Stromal cell of bone marrow (primary cell): ENCODE measurements at places on chromosomes 2 and 18.

- DNase-seq: no peak
Observed at GRCh38 chr2:173524256-173524955, 169.7 kb downstream of the CDCA7 start.

GRCh38 chr18:51137891-51138290 is 59.6 kb downstream of the MEX3C start:
- no peak for DNase-seq

- no peak for DNase-seq
Observed at GRCh38 chr18:57287766-57288165, 64.6 kb upstream of the ST8SIA3 start.

GRCh38 chr2:142843731-142844130 is 33.7 kb upstream of the KYNU start:
- DNase-seq: no peak

DNA sequence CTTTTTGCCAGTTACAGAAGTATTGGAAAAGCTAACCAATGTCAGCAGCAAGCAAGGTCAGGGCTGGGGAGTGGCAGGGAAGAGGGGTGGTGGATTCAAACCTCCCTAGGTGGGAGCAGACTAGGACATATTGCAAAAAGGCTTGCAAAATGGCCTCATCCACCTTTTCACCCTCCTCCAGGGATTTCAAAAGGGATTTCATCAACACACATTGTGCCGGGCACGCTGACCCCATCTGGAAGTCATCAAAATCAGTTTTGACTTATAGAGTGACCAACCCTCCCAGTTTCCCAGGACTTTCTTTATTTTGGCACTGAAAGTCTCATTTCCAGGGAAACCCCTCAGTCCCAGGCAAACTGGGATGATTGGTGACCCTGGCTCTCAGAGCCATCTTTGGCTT is 94.7 kb downstream of the BIN1 start:
- DNase-seq: peak; percentile 51

- DNase-seq: peak; percentile 53
Observed at GRCh38 chr2:219253753-219254589, at the start of gene TUBA4A. TSS of gene TUBA4A (minus strand) at chr2:219253918. CDS start at chr2:219253858, 60 bp downstream.

DNA sequence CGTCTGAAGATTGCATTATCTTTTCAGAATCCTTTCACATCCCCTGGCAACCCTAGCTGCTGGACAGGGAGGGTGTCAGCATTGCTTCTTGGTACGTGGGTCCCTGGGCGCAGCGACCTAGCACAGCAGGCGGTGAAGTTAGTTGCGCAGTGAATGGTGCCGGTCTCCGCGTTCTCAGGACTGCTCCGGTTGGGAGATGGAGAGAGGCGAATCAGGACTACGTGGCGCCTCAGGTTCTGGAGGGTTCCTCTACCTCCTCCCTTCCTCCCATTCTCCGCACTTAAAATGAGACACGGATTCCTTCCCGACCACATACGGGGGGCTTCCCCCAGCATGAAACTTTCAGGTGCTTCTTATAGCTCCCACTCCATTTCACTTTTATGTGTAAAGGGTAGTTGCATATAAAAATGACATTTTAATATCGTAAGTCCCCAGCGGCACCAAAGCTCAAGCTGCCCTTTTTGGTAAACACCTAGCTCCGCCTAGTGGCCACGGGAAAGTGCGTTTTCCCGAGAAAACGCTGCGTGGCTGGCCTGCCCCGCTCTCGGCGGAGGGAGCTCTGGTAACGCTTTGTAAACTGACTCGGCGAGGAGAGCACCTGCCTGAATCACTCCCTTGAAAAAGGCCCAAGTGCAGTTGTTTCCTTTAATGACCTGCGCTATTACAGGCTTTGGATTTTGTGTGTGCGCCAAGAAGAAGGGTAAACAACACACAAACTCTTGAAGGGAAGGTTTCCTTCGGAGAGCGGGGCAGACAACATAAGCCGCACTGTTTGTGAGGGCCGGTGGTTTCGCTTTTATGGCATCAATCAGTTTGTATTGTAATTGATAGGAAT is 32.9 kb upstream of the INHBB start:
- DNase-seq: peak; percentile 66

DNA sequence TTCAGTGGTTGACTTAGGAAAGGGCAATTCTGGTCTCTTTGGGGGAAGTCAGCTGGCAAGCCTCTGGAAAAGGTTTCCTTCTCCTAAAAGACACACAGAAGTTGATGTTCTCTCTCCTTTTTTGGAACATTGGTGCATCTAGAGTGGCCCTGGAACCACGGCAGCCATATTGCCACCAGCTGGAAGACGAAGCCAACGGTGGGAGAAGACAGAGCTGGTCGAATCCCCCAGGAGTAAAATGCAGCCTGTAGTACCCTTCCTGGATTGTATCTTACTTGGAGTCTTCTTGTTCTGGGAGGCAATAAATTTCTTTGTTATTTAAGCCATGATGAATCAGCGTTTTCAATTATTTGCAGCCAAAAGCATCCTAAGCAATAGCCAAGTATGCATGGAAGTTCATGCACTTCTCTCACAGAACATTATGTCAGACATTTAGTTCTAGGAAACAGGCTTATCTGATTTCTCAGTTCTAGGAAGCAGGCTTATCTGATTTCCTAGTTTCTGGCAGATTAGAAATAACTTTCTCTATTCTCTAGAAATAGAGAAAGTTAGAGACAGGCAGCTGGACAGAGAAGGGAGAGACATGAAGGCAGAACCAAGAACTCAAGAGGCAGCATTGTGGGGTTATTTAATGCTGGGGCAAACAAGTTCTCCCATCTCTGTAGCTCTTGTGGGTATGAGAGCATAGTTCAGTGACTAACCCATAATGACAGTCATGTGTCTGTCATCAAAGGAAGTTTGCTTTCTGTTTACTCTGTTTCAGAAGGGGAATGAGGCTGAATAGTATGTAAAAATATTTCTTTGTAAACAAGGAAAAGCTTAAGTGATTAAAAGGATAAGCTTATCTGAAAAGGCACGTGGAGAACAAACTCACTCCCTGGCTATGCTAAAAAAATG is 40.5 kb upstream of the NABP1 start:
- DNase-seq: peak; percentile 35

DNA sequence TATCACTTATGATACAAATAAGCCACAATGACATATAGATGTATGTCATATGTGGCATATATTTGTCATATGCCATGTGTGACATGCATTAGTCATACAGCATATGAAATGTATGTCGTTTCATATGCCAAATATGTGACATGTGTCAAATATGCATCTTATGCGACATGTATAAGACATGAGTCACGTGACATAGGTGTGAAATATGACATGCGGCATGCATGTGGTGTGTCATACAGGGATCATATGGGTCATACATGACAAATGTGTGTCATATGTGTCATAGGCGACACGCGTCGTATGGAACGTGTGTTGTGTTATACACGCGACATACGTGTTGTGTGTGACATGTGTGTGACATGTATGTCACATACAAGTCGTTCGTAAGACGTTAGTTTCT is 2154.0 kb upstream of the PIK3C3 start:
- DNase-seq: no peak

- DNase-seq: no peak
Observed at GRCh38 chr2:199806179-199806578, 44.8 kb downstream of the FTCDNL1 start.

GRCh38 chr18:69257861-69258458 is 142.7 kb upstream of the DOK6 start:
- DNase-seq: peak; percentile 53

DNA sequence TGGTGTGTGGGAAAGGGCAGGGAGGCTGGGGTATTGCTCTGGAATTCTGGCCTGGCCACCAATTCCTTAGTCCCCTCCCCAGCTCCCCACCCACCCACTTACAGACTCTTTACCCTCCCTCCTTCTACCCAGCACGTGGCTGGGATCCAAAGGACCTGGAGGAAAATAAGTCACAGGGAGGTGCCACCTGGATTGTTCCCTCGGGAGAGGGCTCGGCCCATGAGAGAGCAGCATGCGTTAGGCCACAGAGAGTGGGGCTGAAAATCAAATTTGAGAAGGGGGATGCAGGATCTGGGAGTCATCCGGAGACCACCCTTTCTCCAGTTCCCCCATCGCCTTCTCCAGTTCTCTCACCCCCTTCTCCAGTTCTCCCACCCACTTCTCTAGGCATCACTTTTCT is 3.0 kb downstream of the ASPRV1 start:
- DNase-seq: no peak

DNA sequence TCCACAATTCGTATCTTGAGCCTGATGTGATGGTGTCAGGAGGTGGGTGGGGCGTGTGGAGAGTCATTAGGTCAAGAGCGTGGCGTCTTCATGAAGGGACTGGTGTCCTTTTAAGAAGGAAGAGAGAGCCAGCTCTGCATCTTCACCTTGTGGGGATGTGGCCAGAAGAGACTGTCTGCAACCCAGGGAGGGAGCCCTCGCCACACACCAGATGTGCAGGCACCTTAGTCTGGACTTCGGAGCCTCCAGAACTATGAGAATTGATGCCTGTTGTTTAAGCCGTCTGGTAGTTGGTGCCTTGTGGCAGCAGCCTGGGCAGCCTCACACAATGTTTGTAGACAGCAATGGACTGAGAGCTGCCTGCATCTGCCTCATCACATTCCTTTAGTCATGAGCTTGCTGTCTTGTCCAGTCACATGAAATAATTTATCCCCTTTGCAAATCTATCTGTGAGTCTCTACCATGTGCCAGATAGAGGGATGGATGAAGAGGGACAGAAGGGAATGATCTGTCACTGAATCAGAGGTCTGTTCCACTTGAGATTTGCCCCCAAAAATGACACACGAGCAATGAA is 61.0 kb downstream of the MYT1L start:
- DNase-seq: no peak

GRCh38 chr2:10431797-10432196 is 16.3 kb downstream of the ODC1 start:
- DNase-seq: no peak

GRCh38 chr2:235433860-235434259 is 60.0 kb upstream of the AGAP1 start:
- peak; percentile 40 for DNase-seq

DNA sequence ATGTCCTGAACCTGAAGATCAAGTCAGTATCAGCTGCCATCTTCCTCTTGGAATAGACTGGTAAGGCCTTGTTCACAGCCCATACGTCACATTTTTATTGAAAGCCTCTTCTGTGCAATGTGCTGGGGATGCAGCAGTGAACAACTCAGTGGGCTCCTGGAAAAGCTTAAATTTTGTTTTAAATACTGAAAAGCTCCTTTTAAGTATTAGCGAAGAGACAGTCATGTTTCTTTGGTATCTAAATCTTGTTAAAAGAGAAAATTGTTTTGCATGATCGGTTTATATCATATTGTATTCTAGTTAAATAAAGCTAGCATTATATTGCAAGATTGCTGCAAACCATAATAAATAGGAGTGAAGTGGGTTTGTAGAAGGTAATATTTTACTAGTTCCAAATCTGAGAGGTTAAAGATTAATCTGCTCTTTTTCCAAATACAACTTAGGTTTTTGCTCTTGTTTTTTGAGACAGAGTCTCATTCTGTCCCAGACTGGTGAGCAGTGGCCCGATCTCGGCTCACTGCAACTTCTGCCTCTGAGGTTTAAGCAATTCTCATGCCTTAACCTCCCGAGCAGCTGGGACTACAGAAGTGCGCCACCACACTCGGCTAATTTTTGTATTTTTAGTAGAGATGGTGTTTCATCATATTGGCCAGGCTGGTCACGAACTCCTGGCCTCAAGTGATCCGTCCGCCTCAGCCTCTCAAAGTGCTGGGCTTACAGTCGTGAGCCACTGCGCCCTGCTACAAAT is 1.6 kb upstream of the RMDN2 start:
- no peak for DNase-seq

GRCh38 chr18:77006305-77007175 is 126.0 kb downstream of the MBP start:
- DNase-seq: no peak

GRCh38 chr2:9318461-9319337 is 104.6 kb downstream of the ITGB1BP1 start:
- no peak for DNase-seq

GRCh38 chr2:151756820-151757219 is 22.5 kb upstream of the NEB start:
- DNase-seq: no peak

DNA sequence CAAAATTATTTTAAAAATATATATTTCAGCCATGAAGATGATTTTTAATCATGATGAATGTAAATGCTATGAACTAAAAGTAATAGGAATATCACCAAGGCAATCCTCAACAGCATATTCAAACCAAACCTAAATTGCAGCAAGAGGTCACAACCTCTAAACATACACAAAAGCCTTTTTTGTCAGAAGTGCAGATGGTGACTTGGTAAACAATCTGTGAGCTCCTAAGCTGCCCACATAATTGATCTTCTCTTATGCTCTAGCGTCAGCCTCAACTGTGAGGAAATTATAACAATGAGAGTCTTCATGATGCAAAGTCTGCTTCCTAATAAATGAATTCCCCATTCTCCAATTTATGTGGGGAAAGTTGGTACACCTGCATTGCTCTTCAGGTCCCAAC is 113.2 kb downstream of the TSN start:
- DNase-seq: no peak

DNA sequence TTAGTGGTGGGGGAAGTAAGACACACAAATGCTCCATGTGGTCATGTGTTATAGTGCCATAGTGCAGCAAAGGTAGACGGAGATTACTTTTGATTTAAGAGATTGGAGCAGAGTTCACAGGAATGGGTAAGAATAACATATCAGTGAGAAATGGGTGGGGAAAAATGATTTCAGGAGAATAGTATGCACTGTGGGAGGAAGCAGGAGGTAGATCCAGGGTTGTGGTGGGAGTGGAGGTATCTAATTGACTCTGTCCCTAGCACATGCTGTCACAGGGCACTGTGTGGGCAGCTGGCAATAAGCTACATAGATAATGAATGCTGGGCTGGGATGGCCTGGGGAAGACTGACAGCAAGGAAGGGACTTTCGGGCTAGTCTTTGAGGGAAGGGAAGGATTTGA is 65.3 kb downstream of the STAT1 start:
- no peak for DNase-seq

DNA sequence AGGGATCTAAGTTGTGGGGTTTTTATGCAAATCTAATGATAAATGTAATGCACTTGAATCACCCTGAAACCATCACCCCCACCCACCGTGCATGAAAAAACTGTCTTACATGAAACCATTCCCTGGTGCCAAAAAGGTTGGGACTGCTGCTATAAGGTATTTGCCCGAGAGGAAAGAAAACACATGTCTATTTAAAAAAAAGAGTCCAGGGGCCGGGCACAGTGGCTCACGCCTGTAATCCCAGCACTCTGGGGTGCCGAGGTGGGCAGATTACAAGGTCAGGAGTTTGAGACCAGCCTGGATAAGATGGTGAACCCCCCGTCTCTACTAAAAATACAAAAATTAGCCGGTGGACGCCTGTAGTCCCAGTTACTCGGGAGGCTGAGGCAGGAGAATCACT is 1372.8 kb upstream of the CDH2 start:
- DNase-seq: no peak

DNA sequence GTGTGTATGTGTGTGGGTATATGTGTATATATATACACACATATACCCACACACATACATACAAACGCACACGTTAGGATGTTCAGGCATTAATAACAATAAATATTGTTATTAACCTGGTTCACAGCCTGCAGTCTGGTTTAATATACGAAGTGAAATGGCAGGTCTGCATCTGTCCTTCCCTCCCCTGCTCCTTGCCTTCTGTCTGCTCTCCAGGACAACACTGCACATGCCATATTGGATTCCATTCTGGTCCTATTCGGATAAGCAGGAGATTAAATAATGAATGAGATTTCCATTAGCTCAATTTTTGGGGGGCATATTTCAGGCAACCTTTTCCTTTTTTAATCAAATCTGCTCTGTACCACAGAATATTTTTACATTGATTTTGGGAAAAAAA is 158.0 kb downstream of the CELF4 start:
- no peak for DNase-seq

GRCh38 chr2:225649274-225649673 is 249.8 kb downstream of the NYAP2 start:
- DNase-seq: no peak
